ENCODE measurements at places on chromosomes 11 and 22.

GRCh38 chr11:35419184-35419829 is at the start of gene SLC1A2:
Gene SLC1A2 (minus strand): TSS chr11:35419558. CDS start chr11:35418966, 592 bp downstream.
- DNase-seq: no peak

DNA sequence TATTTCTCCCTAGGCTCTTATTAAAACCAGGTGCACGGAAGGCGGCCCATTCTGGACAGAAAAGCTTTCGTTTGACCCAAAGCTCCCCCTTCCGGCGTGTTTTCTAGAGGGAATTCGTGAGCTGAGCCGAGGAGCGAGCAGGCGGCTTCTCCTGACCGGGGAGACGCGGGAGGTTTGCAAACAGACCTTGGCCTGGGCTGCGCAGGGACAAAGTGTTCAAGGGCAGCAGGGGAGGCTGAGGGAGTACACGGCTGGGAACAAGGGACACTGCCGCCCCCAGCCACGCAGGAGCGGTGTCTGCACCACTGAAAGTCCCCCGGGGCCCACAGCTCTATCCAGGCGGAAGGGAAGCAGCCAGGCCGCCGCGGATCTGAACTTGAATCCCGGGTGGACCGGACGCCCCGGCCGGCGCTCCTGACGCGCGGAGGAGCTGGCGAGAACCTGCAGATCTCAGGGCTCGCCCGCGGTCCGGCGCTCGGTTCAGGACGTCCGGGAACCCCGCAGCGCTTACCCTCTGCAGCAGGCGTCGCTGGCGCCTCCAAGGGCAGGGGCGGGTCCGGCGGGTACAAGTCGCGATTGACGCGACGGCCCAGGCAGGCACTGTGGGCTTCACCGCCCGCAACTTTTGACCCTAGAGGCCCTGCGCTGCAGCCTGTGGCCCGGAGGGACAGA is 101.9 kb downstream of the WT1 start:
- DNase-seq: no peak

- DNase-seq: no peak
These were observed 15.7 kb downstream of the LRP4 start for GRCh38 chr11:46902694-46903093.

- no peak for DNase-seq
These were observed 49.7 kb downstream of the CCDC34 start for GRCh38 chr11:27313157-27313821.

DNA sequence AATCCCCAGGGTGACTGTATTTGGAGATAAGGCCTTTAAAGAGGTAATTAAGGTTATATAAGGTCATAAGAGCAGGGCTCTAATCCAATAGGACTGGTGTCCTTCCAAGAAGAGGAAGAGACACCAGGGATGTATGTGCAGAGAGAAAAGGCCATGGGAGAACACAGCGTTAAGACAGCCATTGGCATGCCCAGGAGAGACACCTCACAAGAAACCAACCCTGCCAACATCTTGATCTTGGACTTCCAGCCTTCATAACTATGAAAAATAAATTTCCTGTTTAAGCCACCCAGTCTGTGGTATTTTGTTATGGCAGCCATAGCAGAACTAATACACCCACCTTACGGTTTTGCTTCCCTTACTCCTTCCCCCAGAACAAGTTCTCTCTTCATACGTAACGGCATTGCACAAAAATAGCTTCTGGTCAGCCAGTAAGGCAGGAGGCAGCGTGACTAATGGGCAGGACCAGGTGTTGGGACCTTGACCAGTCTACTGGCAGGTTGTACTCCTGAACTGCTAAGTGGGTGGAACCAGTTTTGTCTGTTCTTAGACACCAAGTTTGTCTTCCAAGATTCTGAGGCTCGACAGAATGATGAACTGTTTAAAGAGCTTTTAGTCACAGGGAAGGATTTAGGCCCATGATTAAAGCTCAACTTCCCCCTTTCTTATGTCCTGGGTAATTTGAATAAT is 31.9 kb upstream of the UPB1 start:
- no peak for DNase-seq

DNA sequence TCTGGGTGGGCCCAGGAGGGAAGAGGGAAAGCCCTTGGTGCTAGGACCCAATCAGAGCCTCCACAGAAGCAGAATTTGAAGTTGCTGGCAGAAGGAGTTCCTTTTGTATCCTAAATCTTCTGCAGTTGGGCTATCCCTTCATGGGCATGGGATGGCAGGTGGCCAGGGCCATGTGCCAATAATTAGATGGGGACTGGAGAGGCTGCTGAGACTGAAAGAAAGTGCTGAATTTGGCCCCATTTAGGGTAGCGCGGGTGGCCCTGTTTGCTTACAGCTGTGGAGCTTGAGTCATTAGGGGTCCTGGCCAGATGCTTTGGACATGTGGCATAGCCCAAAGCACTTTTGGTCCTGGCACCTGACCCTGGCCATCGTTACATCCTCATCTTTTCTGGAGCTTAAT is 27.1 kb downstream of the PARVA start:
- DNase-seq: no peak

DNA sequence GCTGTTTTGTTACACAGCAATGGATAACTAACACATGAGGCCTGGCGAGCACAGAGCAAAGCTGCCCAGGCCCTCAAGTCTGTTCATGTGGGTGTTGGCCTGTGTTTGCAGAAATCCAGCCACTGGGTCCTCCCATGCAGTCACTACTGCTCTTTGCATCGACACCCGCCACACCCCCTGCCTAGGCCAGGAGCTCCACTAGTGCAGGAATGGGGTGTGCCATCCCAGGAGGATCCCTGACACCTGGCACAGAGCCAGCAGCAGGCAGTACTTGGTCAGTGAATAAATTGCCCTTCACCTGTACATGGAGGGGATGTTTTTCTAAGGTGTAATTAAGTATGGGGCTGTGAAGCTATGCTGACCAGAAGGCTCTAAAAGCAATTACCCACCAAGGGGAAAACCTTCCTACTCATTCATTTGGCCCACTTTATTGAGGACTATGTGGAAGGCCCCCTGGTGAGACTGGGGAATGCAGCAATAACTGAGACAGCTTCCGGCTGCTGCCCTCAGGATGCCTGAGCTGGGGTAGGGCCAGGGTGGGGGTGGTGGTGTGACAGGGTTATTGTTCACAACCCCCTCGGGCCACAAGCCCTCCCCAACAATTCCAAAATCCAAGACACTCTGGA is 160.8 kb downstream of the CRYBB2 start:
- DNase-seq: no peak

DNA sequence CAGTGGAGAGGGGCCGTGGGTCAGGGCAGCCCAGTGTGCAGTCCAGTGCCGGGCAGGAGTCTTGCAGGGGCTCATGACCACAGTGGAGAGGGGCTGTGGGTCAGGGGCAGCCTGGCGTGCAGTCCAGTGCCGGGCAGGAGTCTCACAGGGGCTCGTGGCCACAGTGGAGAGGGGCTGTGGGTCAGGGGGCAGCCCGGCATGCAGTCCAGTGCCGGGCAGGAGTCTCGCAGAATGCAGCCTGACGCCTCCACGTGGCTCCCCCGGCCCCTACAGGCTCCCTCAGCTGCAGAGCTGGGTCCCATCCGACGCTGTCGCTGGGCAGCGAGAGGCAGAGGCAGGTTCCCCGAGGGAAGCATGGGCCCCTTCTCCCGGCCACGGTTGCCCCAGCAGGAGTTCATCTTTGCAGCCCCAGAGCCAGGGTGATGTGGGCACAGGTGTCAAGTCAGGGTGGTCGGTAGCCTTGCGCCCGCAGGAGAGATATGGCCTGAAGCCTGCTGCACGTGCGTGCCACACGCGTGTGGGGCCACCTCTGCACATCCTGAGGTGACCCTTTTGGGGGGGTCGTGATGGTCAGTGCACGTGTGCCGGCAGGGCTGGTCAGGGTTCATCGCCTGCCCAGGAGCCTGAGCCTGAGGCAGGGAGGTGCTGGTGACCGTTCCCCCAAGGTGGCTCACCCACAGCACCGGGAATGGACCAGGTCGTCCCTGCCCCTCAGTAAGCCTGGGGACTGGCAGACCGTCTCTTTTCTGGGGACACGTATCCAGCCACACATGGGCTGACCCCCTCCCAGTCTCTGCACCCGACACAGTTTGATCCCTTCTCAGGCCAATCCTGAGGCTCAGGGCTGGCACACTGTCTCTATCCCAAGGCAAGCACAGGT is 2.9 kb downstream of the IFITM5 start:
- DNase-seq: no peak

- no peak for DNase-seq
These were observed 234.4 kb downstream of the KCNA4 start for GRCh38 chr11:29782447-29782846.
